ENCODE measurements at places on chromosomes 16 and 17. TPM values are rescaled to one million over a fixed set of nuclear protein-coding genes. Genes with fewer than 3 reads are reported as not detected.

GRCh38 chr17:37440424-37440823, 33.7 kb downstream of the TADA2A start:
- DNase-seq, result no peak

GRCh38 chr17:652314-652713, 62.3 kb downstream of the VPS53 start:
- no peak for DNase-seq

DNA sequence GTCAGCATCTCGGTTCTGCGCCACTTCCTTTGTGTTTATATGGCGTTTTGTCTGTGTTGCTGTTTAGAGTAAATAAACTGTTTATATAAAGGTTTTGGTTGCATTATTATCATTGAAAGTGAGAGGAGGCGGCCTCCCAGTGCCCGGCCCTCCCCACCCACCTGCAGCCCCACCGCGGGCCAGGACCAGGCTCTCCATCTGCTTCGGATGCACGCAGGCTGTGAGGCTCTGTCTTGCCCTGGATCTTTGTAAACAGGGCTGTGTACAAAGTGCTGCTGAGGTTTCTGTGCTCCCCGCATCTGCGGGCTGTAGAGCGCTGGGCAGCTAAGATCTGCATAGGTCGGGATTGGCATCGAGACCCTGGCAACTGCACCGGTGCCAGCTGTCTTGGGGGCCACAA, 8.2 kb upstream of the BAIAP3 start:
- no peak for DNase-seq

GRCh38 chr17:78034429-78035091, 76.1 kb downstream of the TNRC6C start:
- DNase-seq, result peak; percentile 71

- DNase-seq, result no peak
These were observed 3.8 kb downstream of the TBX21 start for GRCh38 chr17:47736501-47737495.

CTRB1 gene
- total RNA-seq, result not detected

SLC6A4 gene
- not detected for total RNA-seq

IL17C gene
- not detected for total RNA-seq

RHBDL1 gene
- 1.1 TPM for total RNA-seq

ADAM11 gene
- 4.4 TPM for total RNA-seq
